ENCODE measurements at places on chromosomes 16 and 17. TPM values are rescaled to one million over a fixed set of nuclear protein-coding genes. Genes with fewer than 3 reads are reported as not detected.

- H3K27ac ChIP-seq: peak overlapping the region; percentile 54
- DNase-seq: no peak
- peaks cover 3% of the 10 kb centered on the region for H3K36me3 ChIP-seq
- H3K4me3 ChIP-seq: no peak overlapping the region
Measured at GRCh38 chr17:61203671-61204131, 195.9 kb upstream of the TBX2 start.

- no peaks in the 10 kb centered on the region for H3K27me3 ChIP-seq
- no peak overlapping the region for H3K27ac ChIP-seq
- peaks cover 17% of the 10 kb centered on the region for H3K4me1 ChIP-seq
- DNase-seq: no peak
Measured at GRCh38 chr16:87515475-87516330, 22.9 kb upstream of the ZCCHC14 start.

- no peak overlapping the region for H3K27ac ChIP-seq
- DNase-seq: no peak
- H3K27me3 ChIP-seq: no peaks in the 10 kb centered on the region
- no peaks in the 10 kb centered on the region for H3K4me1 ChIP-seq
- H3K36me3 ChIP-seq: no peaks in the 10 kb centered on the region
Measured at GRCh38 chr17:67594115-67594880, 123.4 kb upstream of the NOL11 start.

DNA sequence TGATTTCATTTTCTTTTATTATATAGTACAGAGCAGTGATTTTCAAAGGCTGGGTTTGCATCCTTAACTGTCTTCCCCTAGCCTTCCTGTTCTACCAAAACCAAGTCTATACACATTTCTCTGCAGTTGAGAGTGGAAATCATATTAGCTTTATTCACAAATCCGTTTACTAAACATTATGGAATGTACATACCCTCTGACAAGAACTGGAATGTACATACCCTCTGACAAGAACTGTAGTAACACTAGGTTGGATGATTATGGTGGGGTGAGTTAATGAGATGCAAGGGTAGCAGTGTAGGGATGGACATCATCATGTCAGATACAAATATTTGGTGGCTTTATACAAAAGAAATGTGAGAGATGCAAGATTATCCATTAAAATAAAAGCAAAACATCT lies 154.8 kb downstream of the CYB561 start:
- H3K27ac ChIP-seq: no peak overlapping the region
- no peak for DNase-seq
- H3K4me3 ChIP-seq: no peak overlapping the region
- peaks cover 13% of the 10 kb centered on the region for H3K36me3 ChIP-seq
- H3K4me1 ChIP-seq: peaks cover 32% of the 10 kb centered on the region
- no peaks in the 10 kb centered on the region for H3K27me3 ChIP-seq

- no peaks in the 10 kb centered on the region for H3K27me3 ChIP-seq
- DNase-seq: no peak
- H3K4me1 ChIP-seq: peaks cover 12% of the 10 kb centered on the region
- H3K4me3 ChIP-seq: no peak overlapping the region
- H3K36me3 ChIP-seq: no peaks in the 10 kb centered on the region
Measured at GRCh38 chr16:65306722-65307121, 184.9 kb upstream of the CDH11 start.

DNA sequence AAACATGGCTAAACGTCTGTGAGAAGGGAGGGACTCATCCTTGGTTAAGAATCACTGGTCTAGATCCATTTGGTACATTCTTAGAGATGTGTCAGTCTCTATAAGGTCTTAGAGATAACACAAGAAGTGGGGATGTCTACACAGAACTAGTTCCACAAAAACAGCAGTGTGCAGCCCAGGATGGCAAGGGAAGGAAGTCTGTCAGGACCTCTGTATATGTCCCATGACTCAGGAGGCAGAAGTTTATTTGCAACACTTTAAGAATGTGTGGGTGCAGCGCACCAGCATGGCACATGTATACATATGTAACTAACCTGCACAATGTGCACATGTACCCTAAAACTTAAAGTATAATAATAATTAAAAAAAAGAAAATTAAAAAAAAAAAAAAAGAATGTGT lies 548.5 kb upstream of the SOX9 start:
- no peak for DNase-seq
- H3K4me3 ChIP-seq: no peak overlapping the region
- H3K27me3 ChIP-seq: peaks cover 2% of the 10 kb centered on the region
- no peaks in the 10 kb centered on the region for H3K36me3 ChIP-seq
- H3K4me1 ChIP-seq: no peaks in the 10 kb centered on the region

DNA sequence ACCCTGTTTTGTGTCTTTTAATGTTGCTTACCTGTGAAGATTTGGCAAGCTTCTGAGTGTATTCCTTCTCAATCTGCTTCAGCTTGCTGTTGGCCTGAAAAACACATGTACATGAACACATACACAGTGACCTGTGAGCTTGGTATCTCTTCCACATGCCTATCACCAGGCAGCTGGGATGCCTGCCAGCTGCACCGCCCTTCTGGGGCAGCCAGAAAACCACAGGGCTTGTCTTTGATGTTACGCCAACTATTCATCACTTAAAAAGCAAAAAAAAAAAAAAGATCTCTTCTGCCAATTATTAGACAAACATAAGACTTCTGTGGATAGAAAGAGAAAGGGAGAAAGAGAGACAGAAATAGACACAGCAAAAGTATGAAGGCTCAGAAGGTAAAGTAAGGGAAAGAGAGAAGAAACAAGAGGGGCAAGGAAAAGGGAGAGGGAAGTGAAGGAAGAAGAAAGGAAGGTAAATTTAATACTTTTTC lies 189.2 kb upstream of the AXIN2 start:
- peaks cover 53% of the 10 kb centered on the region for H3K4me1 ChIP-seq
- H3K36me3 ChIP-seq: peaks cover 2% of the 10 kb centered on the region
- no peaks in the 10 kb centered on the region for H3K27me3 ChIP-seq
- DNase-seq: no peak
- peak overlapping the region; percentile 65 for H3K27ac ChIP-seq

GRCh38 chr17:63946440-63947363 lies 14.6 kb upstream of the CD79B start:
- H3K4me1 ChIP-seq: no peaks in the 10 kb centered on the region
- no peak overlapping the region for H3K27ac ChIP-seq
- no peak overlapping the region for H3K4me3 ChIP-seq
- H3K36me3 ChIP-seq: no peaks in the 10 kb centered on the region
- H3K27me3 ChIP-seq: peaks cover 5% of the 10 kb centered on the region

- H3K27ac ChIP-seq: peak overlapping the region; percentile 58
- peak; percentile 86 for DNase-seq
- no peaks in the 10 kb centered on the region for H3K36me3 ChIP-seq
- H3K4me3 ChIP-seq: peak overlapping the region; percentile 78
Measured at GRCh38 chr17:9645851-9646545, 681 bp downstream of the USP43 start.

DNA sequence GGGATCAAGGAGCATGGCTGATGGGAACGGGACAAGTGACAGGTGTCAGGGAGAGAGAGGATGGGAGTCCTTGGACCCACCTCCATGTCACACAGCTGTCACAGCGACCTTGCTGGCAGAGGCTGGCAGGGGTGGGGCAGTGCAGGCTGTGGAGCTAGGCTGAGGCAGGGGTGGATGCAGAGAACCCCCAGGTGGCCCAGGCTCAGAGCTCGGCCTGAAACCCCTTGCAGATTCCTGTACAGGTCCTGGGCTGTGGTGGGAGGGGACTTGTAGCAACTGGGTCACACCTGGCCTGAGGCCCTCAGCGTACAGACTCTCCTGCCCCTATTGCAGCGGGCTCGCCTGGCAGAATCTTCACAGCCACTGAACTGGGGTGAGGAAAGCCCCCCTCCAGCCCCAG lies 174.1 kb downstream of the NTN1 start:
- no peak overlapping the region for H3K27ac ChIP-seq
- no peak for DNase-seq
- peaks cover 18% of the 10 kb centered on the region for H3K4me1 ChIP-seq
- H3K27me3 ChIP-seq: peaks cover 12% of the 10 kb centered on the region
- no peaks in the 10 kb centered on the region for H3K36me3 ChIP-seq

GRCh38 chr17:36616061-36617029 lies 15.0 kb downstream of the MRM1 start:
- no peaks in the 10 kb centered on the region for H3K36me3 ChIP-seq
- no peak for DNase-seq
- peaks cover 3% of the 10 kb centered on the region for H3K4me1 ChIP-seq
- H3K27me3 ChIP-seq: peaks cover 4% of the 10 kb centered on the region

DNA sequence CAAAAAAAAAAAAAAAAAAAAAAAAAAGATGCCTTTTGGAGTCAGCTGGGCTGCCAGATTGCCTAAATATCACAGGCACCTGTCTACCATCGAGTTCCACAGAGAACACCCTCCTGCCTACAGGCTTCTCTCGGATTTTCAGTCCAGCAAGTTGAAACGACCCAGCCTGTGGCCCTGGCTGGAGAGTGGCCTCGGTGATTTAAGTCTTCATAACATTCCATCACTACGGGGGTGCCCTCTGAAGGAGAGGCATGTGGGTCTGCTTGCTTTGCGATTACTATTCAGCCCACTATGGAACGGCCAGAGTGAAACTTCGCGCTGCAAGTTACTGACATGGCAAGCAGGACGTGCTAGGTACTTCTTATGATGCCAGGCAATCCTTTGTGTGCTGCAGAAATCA lies 42.8 kb downstream of the MARCHF10 start:
- H3K4me1 ChIP-seq: peaks cover 5% of the 10 kb centered on the region
- H3K27me3 ChIP-seq: no peaks in the 10 kb centered on the region
- DNase-seq: no peak
- no peak overlapping the region for H3K27ac ChIP-seq

- H3K36me3 ChIP-seq: no peaks in the 10 kb centered on the region
- no peak overlapping the region for H3K4me3 ChIP-seq
- H3K27me3 ChIP-seq: no peaks in the 10 kb centered on the region
- H3K4me1 ChIP-seq: no peaks in the 10 kb centered on the region
- no peak for DNase-seq
Measured at GRCh38 chr16:76532188-76532973, 255.2 kb downstream of the CNTNAP4 start.

- H3K27me3 ChIP-seq: no peaks in the 10 kb centered on the region
- no peak for DNase-seq
- H3K36me3 ChIP-seq: peaks cover 4% of the 10 kb centered on the region
Measured at GRCh38 chr17:28950752-28951427, 428 bp downstream of the PHF12 start.

DNA sequence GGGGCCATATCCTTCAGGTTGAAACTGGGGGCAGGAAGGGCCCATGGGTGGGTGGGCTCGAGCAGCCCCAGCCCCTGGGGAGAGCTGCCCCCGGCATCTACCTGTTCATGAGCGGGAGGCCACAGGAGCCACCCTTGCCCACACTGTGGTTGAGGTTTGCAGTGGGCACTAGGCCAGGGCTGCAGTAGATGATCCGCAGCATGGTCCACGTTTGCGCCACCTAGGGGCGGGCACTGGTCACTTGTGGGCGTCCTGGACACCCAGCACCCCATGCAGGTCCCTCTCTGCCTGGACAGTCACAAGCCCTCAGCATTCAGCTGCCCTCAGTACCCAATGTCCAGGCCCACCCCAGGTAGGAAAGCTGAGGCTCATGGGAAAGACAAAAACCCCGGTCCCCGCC lies 1.8 kb upstream of the JMJD8 start:
- DNase-seq: no peak
- H3K4me3 ChIP-seq: peak overlapping the region; percentile 44
- H3K4me1 ChIP-seq: peaks cover 36% of the 10 kb centered on the region
- peak overlapping the region; percentile 34 for H3K27ac ChIP-seq
- H3K36me3 ChIP-seq: peaks cover 14% of the 10 kb centered on the region

DNA sequence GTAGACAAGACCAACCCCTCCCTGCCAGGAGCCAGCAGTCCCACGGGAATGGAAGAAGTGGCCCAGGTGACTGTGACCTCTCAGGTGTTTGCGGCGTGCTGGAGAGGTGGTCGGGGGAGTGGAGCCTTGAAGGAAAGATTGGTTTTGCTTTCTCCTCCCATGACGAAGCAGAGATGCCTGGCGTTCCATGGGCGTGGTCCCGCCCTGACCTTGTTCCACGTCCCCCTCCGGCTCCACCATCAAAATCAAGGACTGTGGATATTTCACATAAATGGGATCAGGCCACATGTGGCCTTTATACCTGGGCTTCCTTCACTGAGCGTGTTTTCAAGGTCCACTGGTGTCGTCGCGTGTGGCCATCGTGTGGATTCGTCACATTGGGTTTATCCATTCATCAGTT lies 270.6 kb upstream of the TNRC6C start:
- H3K36me3 ChIP-seq: no peaks in the 10 kb centered on the region
- no peak overlapping the region for H3K4me3 ChIP-seq
- H3K4me1 ChIP-seq: no peaks in the 10 kb centered on the region
- H3K27me3 ChIP-seq: peaks cover 61% of the 10 kb centered on the region

- H3K27me3 ChIP-seq: peaks cover 2% of the 10 kb centered on the region
- peaks cover 3% of the 10 kb centered on the region for H3K36me3 ChIP-seq
- DNase-seq: peak; percentile 57
- peaks cover 18% of the 10 kb centered on the region for H3K4me1 ChIP-seq
Measured at GRCh38 chr16:49604602-49605001, 231.0 kb downstream of the C16orf78 start.

- H3K36me3 ChIP-seq: no peaks in the 10 kb centered on the region
- no peak for DNase-seq
- peaks cover 16% of the 10 kb centered on the region for H3K27me3 ChIP-seq
- H3K27ac ChIP-seq: no peak overlapping the region
- no peak overlapping the region for H3K4me3 ChIP-seq
- no peaks in the 10 kb centered on the region for H3K4me1 ChIP-seq
Measured at GRCh38 chr16:80824623-80825364, 20.4 kb upstream of the CDYL2 start.

GRCh38 chr16:85569615-85570212 lies 43.4 kb upstream of the GSE1 start:
- no peak for DNase-seq
- H3K27ac ChIP-seq: peak overlapping the region; percentile 96
- H3K4me1 ChIP-seq: peaks cover 68% of the 10 kb centered on the region
- H3K36me3 ChIP-seq: peaks cover 3% of the 10 kb centered on the region
- H3K4me3 ChIP-seq: peak overlapping the region; percentile 54

DNA sequence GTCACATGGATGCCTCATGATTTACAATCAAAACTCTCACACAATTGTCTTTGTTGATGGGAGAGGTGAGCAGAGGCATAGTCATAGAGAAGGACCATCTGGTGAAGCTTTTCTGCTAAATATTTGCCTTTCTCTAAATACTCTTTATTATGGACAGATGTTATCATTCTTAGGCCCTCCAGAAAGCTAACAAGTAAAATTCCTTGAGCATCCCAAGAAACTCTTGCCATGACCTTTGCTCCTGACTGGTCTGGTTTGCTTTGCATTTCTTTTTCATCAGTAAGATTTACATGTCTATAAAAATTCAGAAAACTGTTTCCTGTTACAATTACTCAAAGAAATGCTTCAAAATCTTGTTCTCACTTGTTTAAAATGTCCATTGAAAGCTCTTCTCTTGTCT lies 1336.6 kb upstream of the CDH8 start:
- H3K4me3 ChIP-seq: no peak overlapping the region
- H3K36me3 ChIP-seq: no peaks in the 10 kb centered on the region
- peaks cover 5% of the 10 kb centered on the region for H3K27me3 ChIP-seq

The CCT6B gene
- total RNA-seq: 3.2 TPM

The PLK1 gene
- 17.8 TPM for total RNA-seq

The XAF1 gene
- 1.5 TPM for total RNA-seq

The OSGIN1 gene
- total RNA-seq: 1.3 TPM

The G6PC1 gene
- total RNA-seq: not detected

The TNFRSF13B gene
- not detected for total RNA-seq

The ASPHD1 gene
- 1.2 TPM for total RNA-seq

The EPOP gene
- 1.0 TPM for total RNA-seq

The CCL1 gene
- total RNA-seq: not detected

The KRTAP3-1 gene
- not detected for total RNA-seq

The HAP1 gene
- 0.24 TPM for total RNA-seq

The TBC1D3G gene
- total RNA-seq: not detected

The KRTAP4-9 gene
- not detected for total RNA-seq

The OTOP2 gene
- total RNA-seq: not detected

The NPIPA3 gene
- total RNA-seq: not detected

The SYT17 gene
- not detected for total RNA-seq

The CCL3 gene
- total RNA-seq: not detected

The MIS12 gene
- total RNA-seq: 21.3 TPM

The ST6GALNAC1 gene
- total RNA-seq: not detected

Data from osteocyte (in vitro differentiated cells).